ENCODE measurements at places on chromosomes 7 and 10. TPM values are rescaled to one million over a fixed set of nuclear protein-coding genes. Genes with fewer than 3 reads are reported as not detected.

DNA sequence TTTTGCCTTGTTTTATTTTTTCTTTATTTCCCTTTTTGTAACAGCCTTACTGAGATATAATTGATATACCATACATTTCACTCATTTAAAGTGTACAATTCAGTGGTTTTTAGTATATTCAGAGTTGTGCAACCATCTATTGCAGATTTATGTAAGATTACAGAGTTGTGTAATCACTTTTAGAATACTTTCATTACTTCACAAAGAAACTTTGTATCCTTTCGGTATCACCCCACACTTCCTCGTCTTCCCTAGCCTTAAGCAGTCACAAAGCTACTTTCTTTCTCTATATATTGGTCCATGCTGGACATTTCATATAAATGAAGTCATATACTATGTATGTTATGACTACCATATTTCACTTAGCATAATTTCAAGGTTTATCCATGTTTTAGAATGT lies 74.6 kb downstream of the ATRNL1 start:
- no peak for DNase-seq

DNA sequence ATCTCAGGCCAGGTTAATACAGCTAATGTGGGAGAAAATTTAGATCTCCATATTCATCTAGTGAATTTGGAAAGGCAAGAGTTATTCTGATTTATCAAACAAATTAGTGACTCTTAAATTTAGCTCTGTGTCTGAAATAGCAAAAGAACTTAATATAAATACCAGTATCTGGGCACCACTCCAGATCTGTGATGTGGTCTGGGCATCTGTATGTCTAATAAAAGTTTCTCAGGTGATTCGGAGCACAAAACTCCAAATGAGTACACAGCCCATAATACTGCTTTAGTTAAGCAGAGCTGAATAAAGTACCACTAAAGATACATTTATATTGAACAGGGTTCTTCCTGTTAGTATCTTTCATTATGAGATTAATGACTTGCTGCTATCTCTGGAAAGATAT lies 261.4 kb downstream of the BAMBI start:
- no peak for DNase-seq

DNA sequence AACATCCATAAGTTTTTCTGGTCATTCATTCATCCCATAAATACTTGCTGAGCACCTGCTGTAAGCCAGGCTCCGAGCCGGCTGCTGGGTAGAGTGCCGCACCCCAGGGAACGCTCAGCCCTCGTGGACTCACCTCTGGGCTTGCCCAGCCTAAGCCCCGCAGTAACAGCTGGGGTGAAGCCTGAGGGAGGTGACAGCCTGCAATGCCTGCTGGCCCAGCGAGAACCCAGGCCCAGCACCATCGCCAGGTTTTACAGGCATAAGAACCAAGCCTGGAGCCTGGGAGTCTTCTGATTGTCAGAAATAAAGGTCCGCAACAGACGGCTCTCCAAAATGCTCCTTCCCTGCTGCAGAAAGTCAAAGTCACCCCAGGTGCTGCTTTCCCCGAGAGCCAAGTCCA lies 205.4 kb downstream of the ZMYND11 start:
- DNase-seq: no peak

DNA sequence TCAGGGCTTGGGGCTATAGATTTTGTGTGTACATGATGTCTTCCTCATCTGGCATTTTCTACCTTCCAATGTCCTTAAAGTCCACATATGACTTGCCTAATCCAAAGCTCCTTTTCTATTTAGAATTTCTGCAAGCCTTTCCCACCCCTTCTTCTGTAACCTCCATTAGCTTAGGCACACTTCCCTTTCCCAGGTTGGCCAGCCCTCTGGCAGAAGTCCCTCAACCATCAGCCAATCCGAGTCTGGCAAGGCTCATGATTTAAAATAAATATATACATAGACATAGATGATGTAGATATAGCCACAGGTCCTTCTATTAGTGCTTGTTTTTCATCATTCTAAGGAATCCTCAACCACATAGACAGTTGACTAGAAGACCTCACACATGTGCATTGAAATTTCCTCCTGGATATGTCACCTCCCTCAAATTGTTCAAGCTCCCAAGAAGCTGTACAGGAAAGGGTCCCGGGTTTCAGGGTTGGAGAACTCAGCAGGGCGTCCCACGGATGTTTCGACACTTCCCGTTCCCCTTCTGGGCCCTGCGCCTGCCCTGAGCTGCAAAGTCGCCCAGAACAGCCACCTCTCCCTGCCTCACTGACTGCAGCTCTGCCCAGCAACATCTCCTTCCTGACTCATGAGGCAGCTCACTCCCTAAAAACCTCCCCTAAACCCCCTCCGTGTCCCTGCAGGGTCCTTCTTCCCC lies 20.4 kb upstream of the PIK3AP1 start:
- DNase-seq: no peak

DNA sequence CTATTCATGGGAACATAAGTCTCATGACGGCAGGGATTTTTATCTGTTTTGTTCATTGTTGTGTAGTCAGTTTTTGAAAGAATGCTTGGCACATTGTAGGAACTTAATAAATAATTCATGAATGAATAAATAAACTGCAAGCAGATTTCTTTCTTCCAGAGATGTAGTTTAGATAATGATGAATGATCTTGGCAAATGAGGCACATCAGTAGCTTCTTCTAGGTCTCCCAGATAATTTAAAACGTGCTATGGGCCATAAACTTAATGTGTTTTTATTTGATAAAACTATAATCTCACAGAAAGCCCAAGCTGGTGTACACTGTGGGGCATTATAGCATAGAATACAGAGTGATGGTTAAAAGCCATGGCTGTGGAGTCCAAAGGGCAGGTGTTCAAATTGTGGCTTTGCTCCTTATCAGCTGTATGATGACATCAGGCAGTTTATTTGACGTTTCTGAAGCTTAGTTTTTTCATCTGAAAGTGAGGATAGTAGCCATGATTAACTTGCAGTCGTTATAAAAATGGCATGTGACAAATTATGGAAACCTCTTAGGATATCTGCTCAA lies 3.5 kb downstream of the MGAM start:
- no peak for DNase-seq

- DNase-seq: no peak
Observed at GRCh38 chr7:21743493-21743892, 200.7 kb downstream of the DNAH11 start.

DNA sequence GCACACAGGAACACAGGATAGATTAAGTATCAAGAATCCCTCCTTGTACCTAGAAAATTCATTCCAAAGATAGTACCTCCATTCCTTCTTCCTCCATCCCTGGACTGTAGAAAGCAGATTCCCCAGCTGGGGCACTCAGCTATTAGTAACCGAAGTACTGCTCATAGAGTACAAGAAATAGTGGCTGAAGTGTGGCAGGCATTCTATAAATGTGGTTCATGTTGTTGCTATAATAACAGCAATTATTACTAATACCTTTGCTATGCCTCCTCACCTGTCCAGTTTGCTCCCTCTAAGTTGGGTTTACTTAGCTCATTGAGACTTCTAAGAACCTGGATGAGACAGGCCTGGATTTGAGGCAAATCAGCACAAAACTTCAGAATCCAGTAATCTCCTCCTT lies 453.2 kb downstream of the GRM8 start:
- no peak for DNase-seq

DNA sequence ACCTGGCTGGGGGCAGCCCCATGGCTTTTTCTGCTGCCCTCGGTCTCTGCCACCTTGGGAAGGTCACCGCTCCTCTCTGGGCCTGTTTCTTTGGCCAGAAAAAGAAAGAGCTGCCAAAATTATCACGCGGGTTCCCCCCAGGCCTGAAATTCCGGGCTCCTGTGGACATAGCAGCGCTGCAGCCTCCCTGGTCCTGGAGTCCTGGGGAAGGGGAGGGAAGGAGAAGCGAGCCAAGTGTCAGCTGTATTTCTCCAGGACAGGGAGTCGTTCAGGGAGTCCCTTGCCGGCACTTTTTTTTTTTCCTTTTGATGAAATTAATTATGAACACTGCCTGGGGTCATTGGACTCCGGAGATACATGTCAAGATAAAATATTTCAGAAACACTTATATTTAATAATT lies 152.3 kb upstream of the GPR26 start:
- DNase-seq: no peak

- no peak for DNase-seq
Observed at GRCh38 chr7:12422554-12423320, 19.1 kb upstream of the VWDE start.

GRCh38 chr7:81439591-81439990 lies 330.3 kb downstream of the HGF start:
- DNase-seq: no peak

DNA sequence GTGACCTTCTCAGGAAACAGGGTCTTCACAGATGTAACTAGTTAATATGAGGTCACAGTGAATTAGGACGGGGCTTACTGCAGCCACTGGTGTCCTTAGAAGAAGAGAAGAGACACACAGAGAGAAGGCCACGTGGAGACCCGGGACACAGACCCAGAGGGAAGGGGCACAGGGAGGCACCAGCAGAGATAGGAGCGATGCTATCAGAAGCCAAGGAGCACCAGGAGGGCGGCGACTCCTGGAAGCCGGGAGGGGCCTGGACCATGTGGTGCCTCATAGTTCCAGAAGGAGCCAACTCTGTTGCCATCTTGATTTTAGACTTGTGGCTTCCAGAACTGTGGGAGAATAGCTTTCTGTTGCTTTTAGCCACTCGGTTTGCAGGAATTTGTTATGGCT lies 505.9 kb downstream of the TCERG1L start:
- DNase-seq: no peak

DNA sequence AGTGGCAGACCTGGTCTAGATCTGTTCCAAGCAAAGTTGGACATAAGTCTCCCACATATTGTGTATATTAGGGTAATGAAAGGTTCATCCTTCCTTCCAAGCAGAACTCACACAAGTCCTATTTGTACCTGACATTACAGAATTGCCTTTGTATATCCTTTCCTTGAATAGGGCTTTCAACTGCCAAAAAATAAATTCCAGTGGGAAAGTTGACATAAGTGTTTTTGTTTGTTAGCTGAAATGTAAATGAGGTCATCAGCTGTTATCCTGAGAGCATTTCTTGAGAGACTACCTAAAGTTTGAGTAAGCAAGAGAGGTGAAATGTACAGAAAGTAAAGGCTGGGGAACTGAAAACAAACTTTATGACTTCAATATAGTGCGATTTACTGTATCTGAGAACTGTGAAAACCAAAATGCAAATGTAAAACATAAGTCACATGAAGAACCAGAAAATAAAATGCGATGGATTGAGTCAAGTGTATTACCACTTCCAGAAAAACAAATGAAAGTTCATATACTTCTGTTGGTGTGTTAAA lies 527.3 kb upstream of the SEMA3D start:
- no peak for DNase-seq

DNA sequence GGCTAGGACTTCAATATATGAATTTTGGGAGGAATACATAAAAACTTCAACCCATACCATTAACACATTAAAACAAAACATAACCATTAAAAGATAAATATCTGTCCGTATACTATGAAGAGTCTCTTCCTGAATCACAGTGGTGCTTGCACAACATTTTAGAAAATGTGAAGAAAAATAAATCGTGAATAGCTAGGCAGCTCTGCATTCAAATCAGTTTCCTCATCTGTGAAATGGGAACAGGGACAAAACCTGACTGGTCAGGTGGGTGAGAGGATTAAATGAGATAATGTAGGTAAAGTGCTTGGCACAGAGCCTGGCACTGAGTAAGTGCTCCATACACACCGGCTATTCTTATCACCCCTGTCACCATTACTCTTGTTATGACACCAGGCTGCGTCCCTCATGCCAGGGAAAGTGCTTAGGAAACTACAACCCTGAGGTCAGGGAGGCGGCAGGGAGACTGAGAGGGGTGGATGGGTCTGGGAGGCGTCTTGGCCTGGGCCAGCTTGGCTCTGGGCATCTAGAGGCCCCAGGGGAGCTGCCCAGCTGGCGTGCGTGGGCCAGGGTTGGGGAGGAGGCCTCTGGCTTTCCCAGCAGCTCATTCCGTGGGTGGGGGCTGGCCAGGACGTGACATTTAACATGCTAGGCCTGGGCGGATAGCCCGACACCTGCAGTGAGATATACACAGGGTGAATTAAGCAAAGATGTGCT lies 78.3 kb downstream of the SH3PXD2A start:
- DNase-seq: no peak

DNA sequence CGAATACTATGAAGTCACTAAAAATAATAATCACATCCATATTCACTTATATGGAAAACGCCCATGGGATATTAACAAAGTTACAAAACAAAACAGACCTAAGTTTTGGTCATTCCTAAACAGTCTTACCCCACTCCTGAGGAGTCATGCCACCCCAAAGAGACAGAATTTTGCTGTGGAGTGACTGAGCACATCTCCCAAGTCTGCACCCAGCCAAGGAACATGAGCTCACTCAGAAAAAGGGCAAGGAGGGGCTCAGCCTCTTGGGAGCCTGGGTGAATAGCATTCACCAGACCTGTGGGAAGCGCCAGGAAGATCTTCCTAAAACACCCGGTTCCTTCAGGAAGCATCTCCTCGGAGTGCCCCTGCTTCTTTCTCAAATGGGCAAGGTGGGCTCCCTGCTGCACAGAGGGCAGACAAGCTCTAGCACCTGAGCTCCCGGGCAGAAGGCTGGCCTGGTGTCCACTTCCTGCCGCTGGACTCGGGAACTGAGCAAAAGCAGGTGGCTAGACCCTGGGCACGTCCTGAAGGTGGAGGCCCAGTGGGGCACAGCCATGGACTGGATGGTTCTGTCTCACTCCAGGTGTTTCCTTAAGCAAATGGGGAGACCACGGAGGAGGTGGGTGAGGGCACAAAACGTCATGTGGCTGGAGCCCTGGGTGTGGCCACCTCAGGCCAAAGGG lies 31.0 kb downstream of the TNS3 start:
- no peak for DNase-seq

DNA sequence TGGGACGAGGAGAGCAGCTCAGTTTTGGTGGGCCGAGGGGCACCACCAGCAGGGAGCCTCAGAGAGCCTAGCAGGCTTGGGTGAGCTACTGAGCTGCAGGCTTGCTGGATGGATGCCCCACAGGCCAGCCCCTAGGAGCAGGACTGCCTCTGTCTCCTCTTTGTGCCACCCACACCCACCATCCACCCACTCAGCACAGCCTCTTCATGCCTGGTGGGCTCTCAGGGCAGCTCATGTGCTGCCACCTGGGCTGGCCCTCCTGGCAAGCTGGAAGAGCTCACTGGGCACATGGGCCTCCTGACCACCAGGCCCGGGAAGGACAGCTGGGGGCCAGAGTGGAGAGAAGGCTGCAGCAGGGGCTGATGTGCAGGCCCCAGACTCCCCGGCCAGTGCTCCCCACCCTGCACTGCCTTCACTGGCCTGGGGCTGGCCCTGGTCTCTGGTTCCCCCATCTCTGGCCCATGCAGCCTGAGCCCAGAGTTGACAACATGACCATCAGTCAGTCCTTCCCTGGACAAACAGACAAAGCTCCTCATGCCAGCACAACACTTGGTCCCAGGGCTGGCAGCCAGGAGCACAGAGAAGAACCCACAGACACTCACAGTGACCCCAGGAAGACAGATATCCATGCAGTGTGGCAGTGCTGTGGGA lies 8.2 kb downstream of the RASGEF1A start:
- no peak for DNase-seq

The VENTX gene
- 0.09 TPM for total RNA-seq

The ANXA8 gene
- total RNA-seq: not detected

The STYXL1 gene
- 15.0 TPM for total RNA-seq

The EVX1 gene
- total RNA-seq: not detected

The RBM20 gene
- total RNA-seq: 0.91 TPM

The CALHM3 gene
- not detected for total RNA-seq

The CNNM1 gene
- 6.3 TPM for total RNA-seq

The CNTNAP2 gene
- total RNA-seq: 137 TPM

The STEAP2 gene
- total RNA-seq: 10.6 TPM

The OR6B1 gene
- total RNA-seq: not detected

Data from cerebellum (tissue), 4 donors.